ENCODE measurements at places on chromosomes 5 and 9.

DNA sequence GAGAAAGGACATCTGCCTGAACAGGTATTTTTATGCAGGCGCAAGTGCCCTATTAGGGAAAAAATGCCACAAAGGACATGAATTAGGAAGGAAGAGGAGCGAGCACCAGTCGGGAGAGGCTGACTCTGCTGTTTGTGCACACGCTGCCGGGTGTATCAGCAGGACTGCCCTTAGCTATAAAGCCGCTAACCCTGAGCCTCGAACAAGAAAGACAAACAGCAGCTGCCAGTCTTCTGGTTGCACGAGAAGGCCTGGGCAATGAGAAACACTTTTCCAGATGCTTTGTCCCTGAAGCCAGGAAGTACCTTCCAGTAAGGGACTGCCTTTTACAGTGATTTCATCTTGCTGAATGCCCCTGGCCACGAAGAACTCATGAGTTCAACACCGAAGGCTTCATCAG is 12.6 kb downstream of the QSOX2 start:
- DNase-seq, result no peak

DNA sequence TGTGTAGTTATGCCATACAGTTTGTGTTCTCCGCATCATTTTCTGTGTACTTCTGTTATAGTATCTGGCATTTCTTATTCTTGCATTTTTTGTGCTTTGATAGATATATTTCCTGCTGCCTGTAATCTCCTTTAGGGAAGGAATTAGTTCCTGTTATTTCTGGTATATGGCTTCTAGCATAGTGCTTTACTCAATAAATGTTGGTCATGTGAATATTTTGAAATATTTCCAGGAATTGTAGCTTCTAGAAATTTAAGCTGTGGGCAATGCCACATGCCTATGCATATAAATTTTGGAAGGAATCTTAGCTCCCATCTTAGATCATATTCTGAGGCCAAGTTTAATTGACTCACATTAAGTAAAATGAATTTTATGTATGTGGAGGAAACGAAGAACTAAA is 11.5 kb upstream of the PRRC1 start:
- DNase-seq, result no peak

- no peak for DNase-seq
Measured at GRCh38 chr5:121640298-121640697, 211.4 kb upstream of the FTMT start.

DNA sequence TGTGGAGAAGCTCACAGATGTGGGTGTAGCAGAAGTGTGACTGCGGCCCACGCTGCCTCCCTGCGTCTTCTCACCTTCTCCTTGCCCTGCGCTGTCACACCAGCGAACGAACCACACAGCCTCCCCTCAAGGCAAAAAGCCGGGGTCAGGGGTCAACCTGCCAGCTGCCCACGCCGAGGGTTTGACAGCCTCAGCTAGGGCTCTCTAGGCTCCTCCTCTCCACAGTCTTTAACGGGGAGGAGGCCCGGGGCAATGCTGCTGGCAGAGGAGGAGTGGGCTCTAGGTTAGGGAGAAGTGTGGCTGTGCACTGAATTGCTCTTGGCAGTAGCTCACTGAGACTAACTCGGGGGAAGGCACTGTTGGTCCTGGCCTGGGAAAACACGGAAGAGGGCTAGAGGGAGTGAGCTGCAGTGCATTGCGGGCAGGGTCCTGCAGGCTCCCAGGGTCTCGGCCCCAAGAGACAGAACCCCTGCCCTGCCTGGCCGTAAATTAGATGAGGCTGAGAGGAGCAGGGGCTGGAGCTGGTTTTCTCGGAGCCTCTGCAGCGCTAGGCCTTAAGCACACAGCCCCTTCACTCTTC is 4.2 kb upstream of the TRIM52 start:
- DNase-seq, result no peak

DNA sequence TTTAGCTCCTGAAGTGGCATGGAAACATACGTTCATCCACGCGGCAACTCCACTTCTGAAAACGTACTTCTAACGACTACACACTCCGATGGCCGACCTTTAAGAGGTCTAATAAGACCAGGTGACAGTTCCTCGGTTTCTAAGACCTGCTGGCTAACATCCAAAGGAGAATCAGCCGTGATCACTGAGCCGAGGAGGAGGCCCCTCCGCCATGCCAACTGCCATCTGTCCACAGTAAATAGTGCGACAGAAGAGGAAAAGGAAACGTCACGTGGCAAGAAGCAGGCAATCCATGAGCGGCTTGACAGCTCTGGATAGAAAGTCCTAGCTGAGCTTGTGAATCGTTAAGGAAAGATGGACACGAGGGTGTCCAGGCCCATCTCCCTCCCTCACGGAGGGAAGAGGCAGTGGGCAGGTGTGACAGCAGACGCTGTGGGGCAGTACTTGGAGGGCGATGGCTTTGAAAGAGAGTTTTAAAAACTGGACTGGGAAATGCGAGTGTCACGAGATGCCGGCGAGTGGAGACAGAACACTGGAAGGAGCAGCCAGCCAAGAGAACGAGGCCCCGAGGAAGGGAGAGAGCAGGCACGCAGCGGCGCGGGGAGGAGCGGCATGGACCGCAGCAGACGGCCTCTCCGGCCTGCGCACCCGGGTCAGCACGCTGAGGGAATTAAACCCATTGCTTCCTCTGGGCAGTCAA is 66.7 kb upstream of the TBC1D9B start:
- DNase-seq, result no peak

DNA sequence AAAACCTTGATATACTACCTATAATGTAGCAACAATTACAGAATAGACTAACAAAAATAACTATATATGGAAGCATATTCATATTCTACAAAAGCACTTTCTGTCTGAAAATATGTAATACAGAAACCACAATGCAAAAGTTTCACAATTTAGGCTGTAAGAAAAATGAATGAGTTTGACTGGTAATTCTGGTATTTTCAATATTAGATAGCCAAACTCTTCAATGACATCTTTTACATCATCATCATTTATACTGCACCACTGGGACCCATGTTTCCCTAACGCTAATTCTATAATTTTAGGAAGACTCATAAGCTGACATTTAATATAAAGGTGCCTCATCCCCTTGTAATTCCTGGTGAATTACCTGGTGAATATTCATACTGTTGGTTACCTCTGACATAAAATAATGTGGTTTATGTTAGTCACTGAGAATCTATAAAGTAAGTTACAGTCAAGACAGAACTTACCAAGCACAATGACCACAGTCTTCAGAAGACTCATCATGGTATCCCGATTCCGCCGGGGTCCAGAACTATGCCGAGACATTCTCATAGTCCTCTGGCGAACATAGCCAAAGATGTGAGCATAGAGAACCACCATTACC is 97.2 kb downstream of the LPAR1 start:
- DNase-seq, result no peak

DNA sequence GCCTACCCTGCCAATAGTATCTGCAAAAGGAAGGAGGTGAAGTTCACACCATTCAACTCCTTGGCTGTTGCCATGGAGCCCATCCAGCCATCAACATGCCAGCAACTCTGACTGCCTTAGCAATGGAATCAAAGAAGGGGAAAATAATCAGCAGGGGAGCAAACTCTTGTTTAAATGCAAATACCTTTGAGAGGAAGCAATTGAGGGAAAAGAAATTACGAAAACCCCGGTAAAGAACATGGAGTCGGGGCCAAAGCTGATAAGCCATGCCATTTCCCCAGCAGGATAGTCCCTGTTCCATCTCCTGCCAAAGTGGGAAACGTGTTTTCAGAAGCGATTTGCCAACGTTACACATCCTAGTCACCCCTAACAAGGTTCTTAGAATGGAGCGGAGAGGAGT is 69.0 kb downstream of the MFAP3 start:
- no peak for DNase-seq

DNA sequence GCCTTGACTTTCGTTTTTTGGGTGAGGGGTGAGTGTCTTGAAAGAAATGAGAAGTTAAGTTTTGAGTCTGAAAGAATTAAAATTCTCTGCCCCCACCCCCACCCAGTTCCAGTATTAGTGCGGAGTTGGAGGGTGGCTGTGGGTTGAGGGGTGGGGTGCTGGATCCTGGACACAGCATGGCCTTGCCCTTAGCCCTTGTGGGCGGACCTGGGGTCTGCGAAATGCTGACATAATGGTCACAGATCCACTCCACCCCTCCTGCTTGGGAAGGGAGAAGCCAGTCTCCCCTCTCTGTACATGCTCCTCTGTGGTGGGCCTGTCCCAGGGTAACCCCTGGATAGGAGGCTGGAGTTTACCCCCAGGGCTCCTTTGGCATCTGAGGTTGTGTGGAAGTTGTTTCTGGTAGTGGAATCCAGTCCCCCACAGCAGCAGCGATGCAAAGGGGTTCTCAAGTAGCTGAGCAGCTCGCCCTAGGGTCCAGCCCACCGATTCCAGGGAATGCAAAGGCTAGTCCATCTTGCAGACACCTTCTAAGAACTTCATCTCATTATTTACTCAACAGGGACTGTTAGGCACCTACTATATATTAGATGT is 42.8 kb upstream of the TCF7 start:
- no peak for DNase-seq

GRCh38 chr5:77329664-77330430 is 119.4 kb downstream of the PDE8B start:
- DNase-seq, result no peak

- no peak for DNase-seq
Measured at GRCh38 chr9:20729523-20729922, 45.5 kb downstream of the FOCAD start.

DNA sequence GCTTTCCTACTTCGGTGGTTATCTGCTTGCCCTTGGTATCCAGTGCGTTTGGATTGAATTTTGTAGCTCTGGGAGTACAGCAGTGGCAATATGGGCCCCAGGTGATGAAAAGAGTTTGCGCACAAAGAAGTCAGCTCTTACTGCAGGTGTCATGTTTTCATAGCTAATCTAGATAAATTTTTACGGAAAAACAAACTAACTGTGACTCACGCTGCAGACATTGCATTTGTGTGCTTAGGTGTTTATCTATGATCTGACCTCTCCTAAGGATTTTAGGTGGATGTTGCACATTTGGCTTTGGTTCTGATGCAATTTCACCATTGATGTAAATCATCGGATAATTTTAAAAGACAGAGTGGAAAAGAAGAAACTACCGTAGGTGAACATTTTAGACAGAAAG is 92.1 kb downstream of the VCAN start:
- DNase-seq, result no peak

GRCh38 chr9:6049798-6050197 is 34.4 kb upstream of the RANBP6 start:
- no peak for DNase-seq

GRCh38 chr5:175797521-175798038 is 73.8 kb upstream of the CPLX2 start:
- DNase-seq, result no peak

- DNase-seq, result no peak
Measured at GRCh38 chr9:95494416-95495371, 22.1 kb downstream of the PTCH1 start.

GRCh38 chr9:91386765-91387164 is 25.0 kb upstream of the AUH start:
- DNase-seq, result no peak

- no peak for DNase-seq
Measured at GRCh38 chr9:95090871-95091577, 226.5 kb downstream of the FANCC start.

- no peak for DNase-seq
Measured at GRCh38 chr9:16888594-16888993, 18.1 kb upstream of the BNC2 start.

GRCh38 chr5:32803656-32804055 is 92.5 kb downstream of the NPR3 start:
- DNase-seq, result no peak

DNA sequence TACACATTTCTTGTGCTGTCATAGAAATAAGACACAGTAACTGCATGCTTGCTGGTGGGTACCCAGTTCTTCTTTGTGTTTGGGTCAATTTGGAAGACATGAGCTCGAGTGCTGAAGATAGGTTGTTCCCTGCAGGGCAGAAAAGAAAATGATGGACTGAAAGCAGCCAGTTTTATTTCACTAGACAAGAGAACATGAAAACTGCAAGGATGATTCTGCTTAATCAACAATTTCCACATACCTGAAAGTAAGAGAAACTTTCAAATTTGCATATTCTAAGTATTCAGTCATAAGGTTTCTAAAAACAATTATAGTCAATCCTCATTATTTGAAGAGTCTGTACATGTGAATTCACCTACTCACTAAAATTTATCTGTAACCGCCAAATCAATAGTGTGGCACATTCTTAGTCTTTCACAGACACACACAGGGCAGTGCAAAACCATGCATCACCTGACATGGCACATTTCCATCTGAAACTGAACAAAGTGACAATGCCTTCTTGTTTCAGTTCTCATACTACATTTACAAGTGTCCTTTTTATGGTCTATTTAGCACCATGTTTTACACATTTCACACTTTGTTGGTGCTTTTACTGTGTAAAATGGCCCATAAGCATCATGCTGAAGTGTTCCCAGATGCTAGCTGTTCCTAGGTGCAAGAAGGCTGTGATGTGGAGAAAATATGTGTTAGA is 56.9 kb downstream of the HOMER1 start:
- no peak for DNase-seq

GRCh38 chr9:91896513-91897121 is 53.4 kb downstream of the ROR2 start:
- DNase-seq, result peak; percentile 51

DNA sequence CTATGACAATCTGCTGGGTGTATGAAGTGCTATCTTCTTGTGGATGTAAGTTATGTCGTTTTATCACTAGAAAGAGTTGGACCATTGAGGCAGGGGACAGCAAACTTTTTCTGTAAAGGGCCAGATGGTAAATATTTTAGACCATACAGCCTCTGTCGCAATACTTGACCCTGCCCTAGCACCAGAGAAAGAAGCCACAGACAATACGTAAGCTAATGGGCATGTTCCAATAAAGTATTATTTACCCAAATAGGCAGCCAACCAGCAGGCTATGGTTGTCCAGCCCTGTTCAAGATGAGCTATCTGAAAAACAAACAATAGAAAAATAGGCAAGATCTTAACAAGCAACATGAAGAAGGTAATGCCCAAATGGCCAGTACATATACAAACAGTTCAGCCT is 36.4 kb downstream of the MTX3 start:
- no peak for DNase-seq

DNA sequence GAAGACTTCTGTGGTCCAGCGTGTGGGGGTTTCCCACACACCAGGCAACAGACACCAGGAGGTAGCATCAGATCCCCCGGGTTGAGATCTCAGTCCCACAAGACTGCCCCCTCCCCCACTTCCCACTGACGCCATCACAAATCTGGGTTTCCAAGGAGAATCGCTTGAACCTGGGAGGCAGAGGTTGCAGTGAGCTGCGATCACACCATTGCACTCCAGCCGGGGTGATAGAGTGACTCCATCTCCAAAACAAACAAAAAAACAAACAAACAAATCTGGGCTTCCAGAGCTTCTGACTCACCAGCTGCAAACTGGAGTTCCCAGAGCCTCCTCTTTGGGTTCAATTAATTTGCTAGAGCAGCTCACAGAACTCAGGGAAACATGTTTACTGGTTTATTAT is 4.7 kb upstream of the GBGT1 start:
- DNase-seq, result no peak

DNA sequence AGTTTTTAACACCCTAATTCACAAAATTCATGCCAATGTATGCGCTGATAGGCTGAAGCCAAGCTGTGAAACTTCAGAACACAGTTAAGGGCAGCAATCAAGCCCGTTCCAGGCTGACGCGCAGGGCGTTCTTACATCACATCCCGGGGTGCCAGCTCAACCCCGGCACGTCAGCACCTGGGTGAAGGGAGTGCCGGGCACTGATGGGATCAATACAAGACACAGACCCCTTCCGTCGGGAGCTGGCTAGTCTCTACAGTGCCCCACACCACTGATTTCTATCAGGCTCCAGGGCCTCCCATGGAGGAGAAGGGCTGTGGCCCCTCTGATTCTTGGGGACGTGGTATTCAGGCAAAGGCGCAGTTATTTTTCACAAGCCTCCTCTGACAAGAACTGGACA is 12.0 kb downstream of the BARHL1 start:
- DNase-seq, result no peak

GRCh38 chr9:134434894-134435506 is 108.7 kb downstream of the RXRA start:
- peak; percentile 90 for DNase-seq

Data from epithelial cell of proximal tubule (primary cell).